ENCODE measurements at places on chromosomes 2 and 18.

DNA sequence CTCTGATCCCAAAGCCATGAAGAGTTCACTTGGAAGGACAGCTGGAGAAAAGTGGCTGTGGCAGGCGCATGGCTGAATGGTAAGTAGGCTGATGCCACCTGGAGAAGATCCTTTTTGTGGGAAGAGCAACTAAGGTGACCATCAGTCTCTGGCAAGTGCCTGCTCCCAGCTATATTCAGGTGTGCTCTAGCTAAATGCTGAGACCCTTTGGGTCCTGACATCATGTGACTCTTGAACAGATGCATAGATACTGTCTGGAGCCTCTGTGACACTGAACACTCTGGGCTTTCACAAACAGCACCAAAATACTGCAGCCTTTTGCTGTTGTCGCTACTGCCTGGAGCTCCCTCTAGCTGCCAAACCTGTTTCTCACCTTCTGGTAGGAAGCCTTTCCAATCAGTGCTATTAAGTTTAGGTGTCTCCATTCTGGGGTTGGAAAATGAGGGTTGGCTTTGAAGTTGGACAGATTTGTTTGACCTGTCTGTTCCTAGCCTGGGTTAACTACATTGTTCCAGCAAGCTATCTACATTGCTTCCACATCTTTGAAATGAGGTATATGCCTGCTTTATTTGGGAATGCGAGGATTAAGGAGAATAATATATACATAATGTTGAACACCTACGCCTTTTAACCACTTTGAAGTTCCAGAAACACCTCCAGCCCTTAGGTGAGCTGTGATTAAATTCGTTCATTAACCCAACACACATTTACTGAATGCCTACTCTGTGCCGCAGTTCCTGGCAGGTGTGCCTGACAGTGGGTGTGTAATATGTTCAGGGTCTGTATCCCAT lies 3.1 kb downstream of the EGR4 start:
- no peak for DNase-seq

- DNase-seq, result no peak
Observed at GRCh38 chr18:34590503-34590902, 119.6 kb upstream of the DTNA start.

GRCh38 chr2:79833235-79833878 lies 320.5 kb downstream of the CTNNA2 start:
- no peak for DNase-seq

DNA sequence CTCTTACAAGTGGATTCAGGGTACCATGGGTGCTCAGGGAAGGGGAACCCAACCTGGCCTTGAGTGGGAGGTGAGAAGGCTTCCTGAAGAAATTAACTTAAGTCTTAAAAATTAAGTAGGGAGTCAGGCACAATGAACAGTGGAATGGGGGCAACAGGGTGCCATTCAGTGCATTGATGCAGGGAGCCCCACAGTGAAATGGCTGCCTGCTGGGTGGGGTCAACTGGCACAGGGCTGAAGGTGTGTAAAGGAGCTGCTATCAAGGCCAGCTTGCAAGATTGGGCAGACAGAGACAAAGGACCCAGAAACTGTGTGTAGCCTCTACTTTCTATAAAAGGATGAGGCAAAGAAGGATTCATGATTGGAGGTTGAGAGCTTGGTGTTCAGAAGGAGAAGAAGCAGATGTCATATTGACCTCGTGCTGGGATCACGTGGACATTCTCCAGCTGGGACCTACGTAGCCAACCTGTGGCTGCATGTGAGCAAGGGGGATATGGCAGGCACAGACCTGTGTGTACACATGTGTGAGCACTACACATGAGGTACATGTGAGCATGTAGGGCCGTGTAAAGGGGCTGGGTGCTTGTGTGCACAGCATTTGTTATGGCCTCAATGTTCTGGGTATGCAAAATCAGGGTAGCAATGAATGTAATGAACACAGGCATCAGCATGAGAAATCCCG lies 209.5 kb upstream of the HAAO start:
- no peak for DNase-seq

DNA sequence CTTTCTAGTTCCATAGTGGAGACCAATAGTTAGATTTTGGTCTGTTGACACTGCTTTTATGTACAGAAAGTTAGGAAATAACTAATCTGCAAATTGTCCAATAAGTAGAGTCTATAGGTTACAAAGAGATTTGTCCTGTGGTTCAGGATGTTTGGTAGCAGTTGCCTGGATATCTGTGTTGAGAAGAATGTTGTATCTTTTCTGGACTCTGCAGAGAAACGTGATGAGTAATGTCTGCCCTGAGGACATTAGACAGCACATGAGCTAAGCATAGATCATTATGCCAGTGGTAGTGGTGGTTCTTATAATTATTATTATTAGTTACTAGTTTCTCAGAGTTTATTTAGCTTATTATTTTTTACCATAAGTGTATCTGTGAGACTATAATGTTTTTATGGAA lies 65.8 kb downstream of the ANKRD62 start:
- DNase-seq, result peak; percentile 20

GRCh38 chr2:97718942-97719341 lies 5.6 kb downstream of the ZAP70 start:
- DNase-seq, result no peak

DNA sequence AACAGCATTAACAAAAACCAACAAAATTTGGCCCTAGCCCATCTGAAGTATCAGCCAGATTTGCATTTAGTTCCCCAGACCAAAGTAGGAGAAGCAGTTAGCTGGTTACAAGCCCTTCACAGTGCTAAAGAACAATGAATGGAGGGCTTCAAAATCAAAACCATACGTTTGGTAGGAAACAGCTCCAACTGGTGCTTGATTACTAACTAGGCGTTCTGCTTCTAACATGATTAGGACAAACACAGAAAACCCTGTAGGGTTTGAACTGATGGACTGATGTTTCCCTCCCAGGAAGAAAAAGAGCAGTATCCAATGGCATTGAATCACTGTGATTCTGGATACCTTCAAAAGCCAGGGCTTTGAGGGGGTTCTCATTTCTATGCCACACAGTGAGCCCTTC lies 20.5 kb upstream of the STAT4 start:
- DNase-seq, result no peak

DNA sequence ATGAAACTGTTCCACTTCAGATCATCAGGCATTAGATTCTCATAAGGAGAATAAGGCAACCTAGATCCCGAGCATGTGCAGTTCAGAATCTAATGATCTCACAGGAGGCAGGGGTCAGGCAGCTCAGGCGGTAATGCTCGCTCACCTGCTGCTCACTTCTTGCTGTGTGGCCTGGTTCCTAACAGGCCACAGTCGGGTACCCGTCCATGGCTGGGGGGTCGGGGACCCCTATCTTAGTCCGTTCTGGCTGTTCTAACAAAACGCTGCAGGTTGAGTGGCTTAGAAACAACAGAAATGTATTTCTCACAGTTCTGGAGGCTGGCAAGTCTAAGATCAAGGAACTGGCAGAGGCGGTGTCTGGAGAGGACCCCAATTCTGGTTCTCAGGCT lies 79.2 kb downstream of the ASB1 start:
- DNase-seq, result no peak

- DNase-seq, result no peak
Observed at GRCh38 chr2:160590664-160591063, 97.1 kb upstream of the RBMS1 start.

- no peak for DNase-seq
Observed at GRCh38 chr18:39770399-39770798, 2184.6 kb upstream of the PIK3C3 start.

- DNase-seq, result no peak
Observed at GRCh38 chr2:162520959-162521358, 177.0 kb downstream of the GCA start.

DNA sequence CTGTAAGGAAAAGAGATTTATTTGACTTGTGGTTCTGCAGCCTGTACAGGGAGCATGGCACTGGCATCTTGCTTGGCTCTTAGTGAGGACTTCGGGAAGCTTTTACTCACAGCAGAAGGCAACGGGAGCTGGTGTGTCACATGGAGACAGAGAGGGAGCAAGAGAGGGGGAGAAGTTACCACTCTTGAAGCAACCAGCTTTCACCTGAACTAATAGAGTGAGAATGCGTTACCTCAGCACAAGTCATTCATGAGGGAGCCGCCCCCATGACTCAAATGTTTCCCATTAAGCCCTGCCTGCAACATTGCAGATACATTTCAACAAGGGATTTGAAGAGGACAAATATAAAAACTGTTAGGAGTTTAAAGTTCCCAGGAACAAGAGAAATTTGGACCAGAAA lies 190.0 kb downstream of the CYRIA start:
- DNase-seq, result peak; percentile 1

DNA sequence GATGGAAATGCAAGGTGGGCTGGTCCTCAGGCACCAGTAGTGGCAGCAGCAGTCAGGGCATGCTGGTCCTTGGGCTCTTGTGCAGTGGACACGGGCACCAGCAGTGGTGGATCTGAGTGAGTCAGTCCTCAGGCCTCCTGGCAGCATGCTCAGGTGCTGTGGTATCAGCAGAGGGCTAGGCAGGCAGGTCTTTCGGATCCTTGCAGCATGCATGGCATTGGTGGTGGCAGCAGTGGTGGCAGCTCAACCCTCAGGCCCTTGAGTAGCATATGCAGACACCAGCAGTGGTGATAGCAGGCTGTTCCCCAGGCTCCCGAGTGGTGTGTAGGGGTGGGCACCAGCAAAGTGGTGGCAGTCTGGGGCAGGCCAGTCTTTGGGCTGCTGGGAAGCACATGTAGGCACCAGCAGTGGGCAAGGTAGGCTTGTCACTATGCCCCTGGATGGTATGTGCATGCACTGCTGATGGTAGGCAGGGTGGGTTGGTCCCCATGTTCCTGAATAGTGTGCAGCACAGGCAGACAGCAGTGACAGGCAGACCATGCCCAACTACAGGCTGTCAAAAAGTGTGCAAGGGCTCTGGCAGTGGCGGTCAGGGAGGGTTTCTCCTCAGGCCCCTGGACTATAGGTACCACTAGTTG lies 606.0 kb downstream of the ADCYAP1 start:
- no peak for DNase-seq

- DNase-seq, result no peak
Observed at GRCh38 chr2:9762164-9762563, 81.1 kb upstream of the TAF1B start.

DNA sequence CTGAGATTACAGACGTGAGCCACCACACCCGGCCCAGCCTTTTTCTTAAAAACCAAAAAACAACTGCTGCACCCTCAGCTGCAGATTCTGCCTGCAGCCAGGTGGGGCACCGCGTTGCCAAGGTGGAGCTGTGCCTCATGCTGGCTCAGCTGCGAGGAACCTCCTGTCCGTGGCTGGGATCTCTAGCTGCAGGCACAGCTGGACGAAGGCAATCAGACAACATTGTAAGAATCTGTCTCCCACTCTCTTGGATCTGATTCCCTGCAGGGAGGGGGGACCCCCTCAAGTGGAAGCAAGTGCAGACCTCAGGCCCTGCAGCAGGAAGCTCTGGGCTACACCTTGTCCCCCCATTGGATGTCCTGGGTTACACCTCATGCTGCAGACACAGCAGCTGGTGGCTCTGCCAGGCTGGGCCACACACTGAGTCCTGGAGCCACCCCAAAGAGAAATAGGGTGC lies 24.1 kb downstream of the CIDEA start:
- DNase-seq, result peak; percentile 32

- DNase-seq, result no peak
Observed at GRCh38 chr2:29417630-29418029, 302.4 kb downstream of the CLIP4 start.

- DNase-seq, result no peak
Observed at GRCh38 chr2:207660994-207661393, 35.8 kb upstream of the METTL21A start.

- DNase-seq, result no peak
Observed at GRCh38 chr2:95383635-95384027, 18.9 kb upstream of the FAHD2A start.

- no peak for DNase-seq
Observed at GRCh38 chr2:229098801-229099200, 172.3 kb downstream of the PID1 start.

DNA sequence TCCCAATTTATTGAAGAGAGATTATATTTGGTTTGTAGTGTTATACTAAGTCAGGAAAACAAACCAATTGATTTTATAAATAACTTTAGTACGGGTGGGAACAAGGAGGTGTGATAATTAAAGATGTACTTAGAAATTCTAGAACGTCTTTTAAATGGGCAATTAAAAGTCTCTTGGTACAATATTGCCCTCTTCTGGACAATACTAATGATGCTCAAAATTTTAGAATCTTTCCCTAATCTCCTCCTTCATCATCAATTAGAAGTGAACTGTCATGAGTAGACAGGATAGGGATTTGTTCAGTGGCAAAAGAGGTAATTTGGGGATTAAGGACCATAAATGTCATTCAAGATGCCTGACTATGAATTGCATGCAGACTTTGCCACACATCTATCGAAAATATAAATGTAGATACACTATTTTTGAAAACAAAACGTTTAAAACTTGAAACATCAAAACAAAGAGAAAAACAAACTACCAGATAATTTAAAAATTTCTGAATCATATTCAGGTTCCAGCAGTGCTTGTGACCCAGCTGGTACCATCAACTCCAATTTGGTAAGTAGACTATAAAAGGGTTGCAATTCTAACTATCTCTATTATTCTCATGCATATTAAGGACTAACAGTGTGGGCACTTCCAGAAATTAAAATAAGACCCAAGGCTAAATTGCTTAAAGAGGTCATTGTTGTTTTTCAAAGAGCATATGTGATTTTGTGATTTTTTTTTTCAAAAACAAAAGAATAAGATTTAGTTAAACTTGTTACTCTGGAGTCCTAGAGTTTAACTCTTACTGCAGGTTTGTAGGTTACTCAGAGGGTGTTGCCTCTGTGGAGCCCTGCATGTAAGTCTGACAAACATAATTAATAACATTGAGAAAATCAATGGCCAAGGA lies 123.5 kb downstream of the LAMA3 start:
- DNase-seq, result peak; percentile 20

DNA sequence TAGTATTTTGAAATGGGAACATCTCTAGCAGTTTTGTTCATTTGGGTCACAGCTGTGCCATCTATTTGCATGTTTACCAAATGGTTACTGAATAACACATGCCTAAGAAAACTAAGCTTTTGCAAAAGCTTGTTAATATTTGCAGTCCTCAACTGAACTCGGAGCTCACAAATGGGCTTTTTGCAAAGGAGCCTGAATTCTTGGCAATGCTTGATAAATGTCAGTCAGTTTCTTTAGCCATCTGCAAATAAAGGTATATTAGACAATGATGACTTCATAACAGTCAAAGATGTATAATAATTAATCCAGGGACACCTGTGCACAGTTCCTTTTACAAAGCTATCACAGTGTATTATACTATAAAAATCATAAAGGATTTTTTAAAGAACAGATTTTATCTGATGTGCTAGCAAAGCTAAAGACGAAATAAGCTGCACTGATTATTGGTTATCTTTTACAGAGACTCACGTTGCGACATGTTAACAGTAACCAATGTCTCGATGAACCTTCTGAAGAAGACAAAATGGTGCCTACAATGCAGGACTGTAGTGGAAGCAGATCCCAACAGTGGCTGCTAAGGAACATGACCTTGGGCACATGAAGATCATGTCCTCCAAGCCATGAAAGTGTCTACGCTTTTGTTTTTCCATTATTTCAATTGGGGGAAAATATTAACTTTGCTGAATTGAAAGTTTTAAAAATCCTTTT lies 248.4 kb upstream of the KCNJ3 start:
- no peak for DNase-seq

GRCh38 chr2:86068136-86068588 lies 37.5 kb downstream of the POLR1A start:
- DNase-seq, result peak; percentile 28

GRCh38 chr2:237915576-237915975 lies 51.2 kb upstream of the UBE2F start:
- DNase-seq, result no peak

- DNase-seq, result peak; percentile 47
Observed at GRCh38 chr2:200353120-200353519, 46.6 kb downstream of the SPATS2L start.
